ENCODE measurements at places on chromosomes 2 and 18.

DNA sequence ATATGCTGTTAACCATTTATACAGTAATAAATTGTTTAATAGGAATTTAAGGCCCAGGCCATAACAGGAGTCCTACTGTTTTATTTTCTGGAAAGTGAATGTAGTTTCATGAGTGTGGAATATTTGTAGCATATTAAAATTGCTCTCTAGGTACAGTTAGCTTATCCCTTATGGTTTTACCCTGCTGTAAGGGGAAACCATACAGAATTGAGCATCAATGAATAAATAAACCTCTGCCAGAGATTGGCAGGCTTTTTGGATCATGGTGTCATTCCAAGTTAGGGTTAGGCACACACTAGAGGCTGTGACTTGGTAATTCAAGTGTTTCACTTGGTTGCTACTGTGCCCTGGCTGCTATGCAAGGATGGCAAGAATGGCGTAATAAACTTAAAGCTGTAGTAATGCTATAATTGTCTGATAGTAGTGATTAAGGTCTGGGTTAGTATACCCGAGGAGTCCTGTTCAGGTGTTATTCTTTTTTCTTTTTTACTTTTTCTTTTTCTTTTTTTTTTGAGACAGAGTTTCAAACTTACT lies 30.4 kb downstream of the BMPR2 start:
- DNase-seq = no peak

GRCh38 chr2:97646977-97647376 lies 1.1 kb downstream of the COX5B start:
- DNase-seq = no peak

DNA sequence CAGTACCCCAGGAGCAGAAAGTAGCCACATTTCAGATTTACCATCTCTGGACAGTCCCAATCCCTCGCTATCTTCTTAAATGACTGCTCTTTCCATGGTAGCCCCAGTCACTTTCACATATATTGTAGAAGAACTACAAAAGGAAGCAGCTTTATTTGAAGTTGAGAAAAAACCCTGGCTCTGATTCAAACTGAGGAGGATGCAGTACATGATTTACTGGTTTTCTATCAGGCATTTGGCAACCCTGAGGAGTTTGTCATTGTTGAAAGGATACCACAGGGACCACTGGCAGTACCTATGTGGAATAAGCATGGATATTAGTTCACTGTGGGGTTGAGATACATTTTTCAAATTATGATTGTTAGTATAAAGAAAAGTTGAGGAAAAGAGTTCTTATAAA lies 640.9 kb upstream of the SETBP1 start:
- no peak for DNase-seq

- no peak for DNase-seq
Observed at GRCh38 chr18:62452280-62452831, 70.5 kb upstream of the ZCCHC2 start.

GRCh38 chr2:56185582-56186046 lies 1.8 kb downstream of the CCDC85A start:
- no peak for DNase-seq

- DNase-seq = no peak
Observed at GRCh38 chr2:56348392-56349210, 164.8 kb downstream of the CCDC85A start.

- DNase-seq = no peak
Observed at GRCh38 chr18:54396760-54397159, 39.1 kb downstream of the C18orf54 start.

GRCh38 chr2:241988146-241988545 lies 118.6 kb downstream of the RTP5 start:
- DNase-seq = no peak

DNA sequence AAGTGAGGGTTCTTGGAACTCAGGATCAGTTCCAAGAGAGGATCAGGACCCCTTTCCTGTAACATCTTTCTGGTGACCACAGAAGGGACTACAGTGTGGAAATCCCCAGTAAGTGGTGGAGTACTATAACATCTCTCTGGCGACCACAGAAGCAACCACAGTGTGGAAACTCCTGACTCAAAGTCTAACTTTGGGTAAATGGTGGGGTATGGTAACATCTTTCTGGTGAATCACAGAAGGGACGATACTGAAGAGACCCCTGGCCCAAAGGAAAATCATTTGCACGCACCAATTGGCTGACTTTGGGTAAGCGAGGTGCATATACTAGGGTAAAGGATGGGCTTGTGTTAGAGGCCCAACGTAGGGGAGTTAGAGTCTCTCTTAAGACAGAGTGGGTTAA lies 56.3 kb upstream of the GULP1 start:
- no peak for DNase-seq

GRCh38 chr2:189179570-189179950 lies at the start of gene COL5A2:
Gene COL5A2 (minus strand): TSS chr2:189179761. CDS start chr2:189179604, 157 bp downstream.
- DNase-seq = no peak

DNA sequence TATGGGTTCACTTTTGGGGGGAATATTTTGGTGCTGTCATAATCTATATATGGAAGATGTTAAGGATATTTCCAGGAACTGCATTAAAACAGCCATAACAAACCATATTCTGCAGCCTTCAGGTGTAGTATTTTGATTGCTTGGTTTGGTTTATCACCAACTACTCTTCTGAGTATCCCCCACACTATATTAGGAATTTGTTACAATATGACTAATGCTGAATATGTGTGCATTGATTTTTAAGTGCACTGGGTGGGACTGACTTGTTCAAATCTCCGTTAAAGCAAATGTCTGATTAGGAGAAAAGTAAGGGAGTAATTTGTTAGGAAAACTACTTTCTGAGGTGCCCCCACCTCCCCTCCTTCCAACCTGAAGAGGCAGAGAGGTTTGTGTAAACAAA lies 47.7 kb downstream of the SPTBN1 start:
- no peak for DNase-seq

DNA sequence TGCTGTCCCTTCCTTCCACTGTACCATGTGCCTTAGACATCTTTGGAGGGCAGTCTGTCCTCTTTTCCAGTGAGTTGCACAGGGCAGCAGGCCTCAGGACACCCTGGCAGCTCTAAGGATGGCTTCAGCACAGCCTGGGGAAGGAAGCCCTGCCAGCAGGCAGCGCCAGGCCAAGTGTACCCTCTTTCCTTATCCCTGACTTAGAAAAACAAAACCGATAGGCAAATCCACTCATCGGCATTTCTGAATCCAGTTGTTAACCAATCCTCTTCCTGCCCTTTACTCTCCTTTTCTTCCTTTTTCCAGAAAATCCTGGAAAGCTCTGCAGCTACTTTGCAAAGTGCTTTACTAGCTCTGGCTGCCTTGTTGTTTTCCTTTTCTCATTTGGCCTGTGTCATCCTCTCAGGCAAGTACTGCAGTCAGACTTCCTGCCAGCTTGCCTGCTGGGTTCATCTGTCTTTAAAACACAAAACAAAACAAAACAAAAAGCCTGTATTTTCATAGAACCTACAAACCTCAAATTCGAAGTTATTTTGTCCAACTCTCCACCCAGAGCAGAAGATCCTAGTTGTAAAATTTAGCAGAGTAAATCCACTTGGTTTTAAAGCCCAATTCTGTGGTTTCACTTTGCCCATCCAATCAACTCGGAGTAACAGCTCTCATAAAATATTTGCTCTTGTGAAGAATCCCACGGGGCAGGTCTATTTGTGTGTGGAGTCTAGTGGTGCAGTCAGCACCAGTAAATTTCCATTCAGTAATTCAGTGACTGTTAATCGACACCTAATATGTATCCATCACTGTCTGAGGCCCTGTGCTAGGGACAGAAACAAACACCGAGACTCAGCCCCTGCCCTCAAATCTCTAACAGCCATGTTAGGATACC lies 45.2 kb downstream of the PCBP1 start:
- DNase-seq = no peak

DNA sequence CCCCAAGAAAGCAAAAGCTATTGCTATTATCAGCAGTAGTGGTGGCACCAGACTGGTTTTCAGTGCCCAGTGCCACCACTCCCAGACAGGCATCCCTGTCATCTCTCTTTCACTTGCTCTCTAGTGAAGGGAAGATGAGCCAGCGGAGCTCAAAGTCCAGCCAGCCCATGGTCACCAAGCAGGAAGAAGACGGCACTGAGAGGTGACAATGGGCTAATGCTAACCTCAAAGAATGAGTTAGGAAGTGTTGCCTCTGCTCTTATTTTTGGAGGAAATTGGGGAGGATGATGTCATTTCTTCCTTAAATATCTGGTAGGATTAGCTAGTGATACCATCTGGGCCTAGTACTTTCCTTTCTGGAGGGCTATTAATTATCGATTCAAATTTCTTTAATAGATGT lies 1.7 kb downstream of the SP140 start:
- DNase-seq = no peak

DNA sequence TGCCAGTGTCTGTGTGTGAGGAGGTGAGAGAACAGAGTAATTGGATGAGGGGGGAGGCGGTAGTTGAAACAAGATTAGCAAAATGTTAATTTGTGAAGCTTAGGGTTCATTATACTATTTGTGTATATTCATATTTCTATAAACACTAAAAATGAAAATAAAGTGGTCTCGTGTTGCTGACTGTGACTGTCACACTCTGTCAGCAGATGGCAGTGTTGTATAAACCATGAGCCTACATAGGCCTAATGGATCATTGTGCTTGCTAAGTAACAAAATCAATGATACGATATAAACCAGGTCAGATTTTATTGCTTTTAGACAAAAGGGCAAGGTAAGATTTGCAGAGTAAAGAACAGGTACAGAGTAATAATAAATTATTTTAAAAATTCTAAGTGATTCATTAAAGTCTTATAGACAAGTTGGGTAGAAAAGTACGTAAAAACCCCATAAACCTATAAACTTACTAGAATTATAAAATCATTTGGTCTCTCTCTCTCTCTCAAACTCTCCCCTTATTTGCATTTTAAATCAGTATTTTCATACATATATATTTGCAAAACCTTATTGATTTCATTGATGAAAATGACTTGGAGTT lies 182.7 kb downstream of the RPIA start:
- DNase-seq = no peak

DNA sequence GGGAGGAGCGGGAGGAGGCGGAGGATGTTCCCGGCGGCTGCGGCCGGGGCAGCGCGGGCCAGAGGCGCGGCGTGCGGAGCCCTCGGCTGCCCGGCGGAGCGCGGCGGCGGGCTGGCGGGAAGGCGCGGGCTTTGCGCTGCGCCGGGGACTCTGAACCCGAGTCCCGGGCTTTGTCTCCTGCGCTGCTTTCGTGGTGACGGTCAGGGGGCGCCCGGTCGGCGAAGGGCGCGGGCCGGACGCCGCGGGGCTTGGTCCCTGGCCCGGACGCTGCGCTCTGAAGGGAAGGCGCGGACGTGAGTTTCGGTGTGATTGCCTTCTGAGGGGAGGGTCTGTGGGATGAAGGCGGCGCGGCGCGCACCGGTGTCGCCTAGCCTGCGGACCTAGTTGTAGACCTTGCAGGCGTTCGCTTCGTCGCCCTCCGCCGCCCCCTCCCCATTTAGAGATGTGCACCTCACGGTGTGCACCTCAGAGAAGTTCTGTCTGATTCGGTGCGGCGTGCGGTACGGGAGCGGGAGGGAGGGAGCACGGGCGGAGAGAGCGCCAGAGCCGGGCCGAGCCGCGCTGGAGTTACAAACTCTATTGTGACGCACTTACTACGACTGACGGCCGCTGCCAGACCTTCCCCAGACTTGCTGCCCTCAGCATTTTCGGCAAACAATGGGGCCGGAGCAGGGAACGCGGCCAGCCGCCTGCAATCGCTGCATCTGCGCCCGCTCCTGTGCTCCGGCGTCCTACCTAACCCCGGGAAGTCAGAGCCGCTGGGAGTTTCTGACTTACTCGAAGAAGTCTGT lies 2.1 kb downstream of the BCL2L11 start:
- peak; percentile 11 for DNase-seq

GRCh38 chr2:103138123-103138901 lies 376.5 kb downstream of the TMEM182 start:
- DNase-seq = no peak

- no peak for DNase-seq
Observed at GRCh38 chr18:35027206-35027605, 14.0 kb upstream of the MAPRE2 start.

DNA sequence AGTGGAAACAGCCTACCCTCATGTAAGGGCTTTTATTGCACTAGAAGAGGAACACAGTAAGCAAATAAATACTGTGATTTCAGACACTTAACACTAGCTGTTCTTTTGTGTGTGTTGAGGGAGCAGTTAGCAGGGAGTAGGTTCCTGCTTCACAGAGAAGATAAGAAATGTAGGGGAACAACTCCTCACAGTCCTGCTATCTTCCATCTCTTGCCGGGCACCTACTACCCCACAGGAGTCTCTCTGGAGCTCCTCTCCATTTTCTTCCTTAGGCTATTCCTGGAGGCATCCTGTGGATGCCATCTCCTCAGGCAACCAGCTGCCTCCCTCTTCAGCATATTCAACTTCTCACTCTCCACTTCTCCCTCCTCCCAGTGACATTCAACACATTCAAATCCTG lies 145.0 kb downstream of the SRBD1 start:
- no peak for DNase-seq

- no peak for DNase-seq
Observed at GRCh38 chr2:127954857-127955256, 69.1 kb upstream of the AMMECR1L start.

DNA sequence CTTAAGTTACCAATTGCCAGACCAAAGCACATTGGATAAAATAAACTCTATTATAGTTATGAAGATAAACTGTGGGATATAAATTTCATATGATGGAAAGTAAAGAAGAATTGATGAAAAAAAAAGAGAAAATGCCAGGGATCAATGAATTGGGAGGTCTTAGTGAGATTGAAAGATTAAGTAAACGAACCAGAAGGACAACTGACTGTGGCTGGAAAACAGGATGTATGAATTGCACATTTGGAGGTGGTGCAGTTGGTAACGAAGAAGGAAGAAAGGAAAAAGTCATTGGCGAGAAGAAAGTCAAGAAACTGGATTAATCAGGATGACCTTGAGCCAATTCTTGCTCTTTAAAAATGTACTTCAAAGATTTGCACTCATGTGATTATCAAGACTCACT lies 166.7 kb downstream of the NCK2 start:
- DNase-seq = no peak

- DNase-seq = no peak
Observed at GRCh38 chr2:194116861-194117260, 1540.2 kb upstream of the SLC39A10 start.

GRCh38 chr18:76592981-76593381 lies 97.9 kb upstream of the ZNF516 start:
- DNase-seq = no peak

- no peak for DNase-seq
Observed at GRCh38 chr2:64784168-64785061, 130.7 kb upstream of the SERTAD2 start.

DNA sequence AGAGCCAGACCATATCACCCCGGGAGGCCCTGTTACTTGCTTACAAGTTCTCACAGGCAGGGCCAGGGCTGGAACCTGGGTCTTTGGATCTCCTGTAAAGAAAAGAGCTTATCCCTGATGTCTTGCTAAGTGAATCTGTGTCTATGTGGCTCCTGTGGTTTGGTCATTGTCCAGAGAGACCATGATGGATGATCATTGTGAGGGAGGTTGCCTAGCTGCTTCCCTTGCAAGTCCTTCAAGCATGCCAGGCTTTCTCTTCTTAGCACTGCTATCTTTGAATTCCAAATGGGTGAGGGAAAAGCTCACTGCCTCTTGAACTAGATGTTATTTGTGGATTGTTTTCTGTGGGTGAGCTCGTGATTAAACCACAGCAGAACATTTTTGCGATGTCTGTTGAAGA lies 151.6 kb downstream of the FSHR start:
- DNase-seq = no peak
